Articular chondrocyte of knee joint (primary cell): ENCODE measurements at places on chromosomes 3 and 15. TPM values are rescaled to one million over a fixed set of nuclear protein-coding genes. Genes with fewer than 3 reads are reported as not detected.

GAP43 gene
- total RNA-seq: 0.39 and 0.65 TPM in 2 replicates

NBEAL2 gene
- total RNA-seq: 2.7 and 3.7 TPM in 2 replicates

LTF gene
- 0.26 TPM in 1 of 2 replicates, not detected in the other for total RNA-seq

TMEM40 gene
- not detected in 2 replicates for total RNA-seq

C3orf49 gene
- total RNA-seq: not detected in 2 replicates

CSTA gene
- 0.65 and 3.1 TPM in 2 replicates for total RNA-seq

CIB2 gene
- 3.8 and 4.1 TPM in 2 replicates for total RNA-seq

TTC21A gene
- 4.4 and 6.8 TPM in 2 replicates for total RNA-seq

C3orf80 gene
- 0.13 and 0.32 TPM in 2 replicates for total RNA-seq

SI gene
- total RNA-seq: not detected in 2 replicates

CHRD gene
- 1.7 and 4.7 TPM in 2 replicates for total RNA-seq

FES gene
- 26.1 and 27.6 TPM in 2 replicates for total RNA-seq

EEFSEC gene
- total RNA-seq: 4.5 and 6.0 TPM in 2 replicates

GATM gene
- 0.39 and 0.76 TPM in 2 replicates for total RNA-seq

FHIT gene
- 3.7 and 5.4 TPM in 2 replicates for total RNA-seq

SLITRK3 gene
- total RNA-seq: not detected in 2 replicates

TAGLN3 gene
- not detected in 2 replicates for total RNA-seq

FAN1 gene
- 16.6 and 18.6 TPM in 2 replicates for total RNA-seq

DUOXA2 gene
- not detected in 2 replicates for total RNA-seq

GOLGA8H gene
- total RNA-seq: 1.4 and 1.9 TPM in 2 replicates

RBMS3 gene
- total RNA-seq: 123 and 125 TPM in 2 replicates

GOLGA6L7 gene
- not detected in 2 replicates for total RNA-seq

SCN11A gene
- total RNA-seq: 0.11 and 0.13 TPM in 2 replicates

FRMD5 gene
- total RNA-seq: under 0.01 and 0.11 TPM in 2 replicates

SLC24A5 gene
- not detected in 2 replicates for total RNA-seq

CD200R1 gene
- 0.11 and 0.13 TPM in 2 replicates for total RNA-seq

TSPAN3 gene
- total RNA-seq: 324 and 371 TPM in 2 replicates

STAC gene
- total RNA-seq: 0.13 and 0.65 TPM in 2 replicates

GASK1A gene
- 0.78 and 1.3 TPM in 2 replicates for total RNA-seq

ADIPOQ gene
- under 0.01 TPM in 1 of 2 replicates, not detected in the other for total RNA-seq

MUC13 gene
- total RNA-seq: under 0.01 TPM in 1 of 2 replicates, not detected in the other

C3orf22 gene
- total RNA-seq: not detected in 2 replicates

CLDN1 gene
- total RNA-seq: 0.26 and 2.7 TPM in 2 replicates

BSN gene
- total RNA-seq: 0.22 and 0.26 TPM in 2 replicates

SMCO1 gene
- not detected in 2 replicates for total RNA-seq

ATP8B4 gene
- 6.7 and 9.8 TPM in 2 replicates for total RNA-seq

PLA1A gene
- 0.32 TPM in 1 of 2 replicates, not detected in the other for total RNA-seq

RARB gene
- 12.0 and 13.4 TPM in 2 replicates for total RNA-seq

FETUB gene
- total RNA-seq: not detected in 2 replicates

KIF7 gene
- total RNA-seq: 21.9 and 22.0 TPM in 2 replicates

SLC30A4 gene
- 18.6 and 25.7 TPM in 2 replicates for total RNA-seq

TRPM1 gene
- not detected in 2 replicates for total RNA-seq
